ENCODE measurements at places on chromosomes 11 and 22.

GRCh38 chr11:102119997-102120396, 9.8 kb downstream of the YAP1 start:
- no peak for DNase-seq

DNA sequence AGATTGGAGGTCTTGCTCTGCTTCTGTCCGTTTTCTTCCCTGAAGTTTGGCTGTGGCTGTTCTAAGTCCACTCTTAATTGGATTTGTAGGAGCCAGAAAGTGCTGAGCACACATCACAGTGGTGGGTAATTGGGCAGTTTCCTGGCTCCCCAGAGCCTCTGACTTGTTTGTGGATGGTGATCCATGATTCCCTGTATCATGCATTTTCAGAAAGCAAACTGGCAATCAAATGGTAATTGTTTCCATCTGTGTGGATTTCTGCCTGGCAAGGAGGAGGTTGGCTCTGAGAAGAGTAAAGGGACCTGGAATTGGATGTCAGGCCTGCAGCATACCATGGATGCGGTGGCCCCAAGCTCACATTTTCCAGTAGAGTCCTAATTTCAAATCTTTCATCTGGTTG, 49.5 kb downstream of the PPFIBP2 start:
- no peak for DNase-seq

DNA sequence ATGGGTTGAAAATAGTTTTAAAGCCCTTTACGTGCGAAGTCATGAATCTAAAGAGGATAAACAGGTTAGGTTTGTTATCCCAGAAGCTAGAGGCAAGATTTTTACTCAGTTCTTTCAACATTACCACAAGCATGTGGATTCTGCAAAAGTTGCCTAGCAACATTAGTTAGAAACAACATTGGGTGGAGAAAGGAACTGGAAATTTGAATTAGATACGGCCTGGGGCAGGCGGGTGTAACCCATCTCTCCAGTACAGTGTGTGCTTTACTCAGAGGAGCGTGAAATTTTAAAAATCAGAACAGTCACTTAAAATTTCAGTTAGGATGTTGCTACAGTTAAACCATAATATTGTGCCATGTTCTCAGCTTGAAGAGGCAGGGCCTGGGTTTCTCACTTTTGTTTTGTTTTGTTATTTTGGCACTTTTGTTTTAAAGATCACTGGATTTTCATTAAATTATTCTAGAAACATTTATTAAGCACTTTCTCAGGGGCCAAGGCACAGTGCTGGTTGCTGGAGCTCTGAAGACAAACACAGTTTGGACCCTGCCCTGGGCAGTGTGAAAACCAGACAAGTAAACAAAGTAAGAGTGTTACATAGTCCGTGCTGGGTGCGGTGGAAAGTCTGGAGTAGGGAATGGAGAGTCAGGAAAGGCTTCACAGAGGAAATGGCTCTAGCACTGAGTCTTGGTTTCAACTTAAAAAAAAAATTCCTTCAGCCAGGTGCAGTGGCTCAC, 4.4 kb upstream of the WEE1 start:
- no peak for DNase-seq

- no peak for DNase-seq
Observed at GRCh38 chr11:11137339-11137738, 215.7 kb downstream of the CSNK2A3 start.

DNA sequence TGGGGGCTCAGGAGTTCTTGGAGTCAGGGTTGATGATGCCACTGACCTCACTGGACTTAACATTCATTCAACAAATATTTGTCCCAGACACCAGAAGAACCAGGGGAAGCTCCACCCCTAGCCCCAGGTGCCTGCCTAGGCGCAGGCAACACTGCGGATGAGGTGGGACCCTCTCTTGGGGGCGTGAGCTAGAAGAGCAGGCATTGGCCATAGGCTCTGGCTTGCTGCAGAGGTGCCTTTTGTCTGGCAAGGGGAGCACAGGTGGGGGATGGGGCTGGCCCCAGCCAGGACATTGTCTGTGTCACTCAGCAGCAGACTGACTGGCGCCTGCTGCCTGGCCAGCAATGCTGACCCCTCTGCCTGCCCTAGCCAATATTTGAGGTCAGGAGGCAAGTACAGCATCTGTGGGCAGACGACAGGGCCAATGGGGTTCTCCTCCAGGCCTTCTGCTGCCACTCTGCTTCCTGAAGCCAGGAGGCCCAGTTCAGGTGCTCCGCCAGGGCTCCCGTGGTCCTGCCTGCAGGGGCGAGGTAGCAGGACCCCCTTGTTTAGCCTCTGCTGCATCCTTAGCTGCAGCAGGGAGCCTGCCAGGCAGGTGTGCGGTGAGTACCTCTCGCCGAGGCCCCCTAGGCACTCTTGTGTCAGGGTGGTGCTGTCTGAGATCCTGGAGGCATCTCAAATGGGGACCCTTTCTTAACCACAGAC, 4.0 kb downstream of the LINC01488 start:
- no peak for DNase-seq

DNA sequence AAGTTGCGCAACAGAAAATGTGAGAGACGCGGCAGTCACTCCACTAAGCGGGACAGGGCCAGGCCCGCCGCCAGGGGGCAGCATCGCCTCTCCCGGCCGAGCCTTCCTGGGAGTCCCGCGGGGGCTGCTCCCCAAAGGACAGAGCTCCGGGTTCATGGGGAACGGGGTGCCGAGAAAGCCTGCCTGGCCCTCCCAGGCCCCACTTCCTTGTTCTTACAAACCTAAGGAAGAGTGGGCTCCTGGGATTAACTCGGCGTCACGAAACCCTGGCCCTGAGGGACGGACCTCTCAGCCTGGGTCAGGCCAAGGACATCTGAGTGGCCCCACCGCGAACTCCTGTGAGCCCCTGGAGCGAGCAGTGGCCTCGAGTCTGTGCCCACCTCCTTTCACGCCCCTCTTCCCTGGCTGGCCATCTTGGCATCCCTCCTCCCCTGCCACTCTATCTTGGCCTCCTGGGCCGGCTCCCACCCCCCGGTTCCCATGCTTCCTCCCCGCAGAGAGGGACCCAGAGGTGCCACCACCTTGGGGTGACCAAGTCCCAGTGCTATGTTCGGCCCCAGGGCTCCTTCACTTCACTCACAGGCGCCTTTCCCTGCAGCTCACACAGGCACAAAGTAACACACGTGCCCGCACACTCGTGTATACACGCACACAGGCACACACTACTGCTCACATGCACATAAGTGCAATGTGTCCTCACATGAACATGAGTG, 99.9 kb upstream of the FGF3 start:
- DNase-seq, result peak; percentile 11

- DNase-seq, result no peak
Observed at GRCh38 chr11:75763846-75764245, 4.7 kb upstream of the DGAT2 start.

All from activated CD8-positive, alpha-beta memory T cell treated with anti-CD3 and anti-CD28 coated beads for 4 hours (primary cell).